ENCODE measurements at places on chromosomes 5 and 9.

DNA sequence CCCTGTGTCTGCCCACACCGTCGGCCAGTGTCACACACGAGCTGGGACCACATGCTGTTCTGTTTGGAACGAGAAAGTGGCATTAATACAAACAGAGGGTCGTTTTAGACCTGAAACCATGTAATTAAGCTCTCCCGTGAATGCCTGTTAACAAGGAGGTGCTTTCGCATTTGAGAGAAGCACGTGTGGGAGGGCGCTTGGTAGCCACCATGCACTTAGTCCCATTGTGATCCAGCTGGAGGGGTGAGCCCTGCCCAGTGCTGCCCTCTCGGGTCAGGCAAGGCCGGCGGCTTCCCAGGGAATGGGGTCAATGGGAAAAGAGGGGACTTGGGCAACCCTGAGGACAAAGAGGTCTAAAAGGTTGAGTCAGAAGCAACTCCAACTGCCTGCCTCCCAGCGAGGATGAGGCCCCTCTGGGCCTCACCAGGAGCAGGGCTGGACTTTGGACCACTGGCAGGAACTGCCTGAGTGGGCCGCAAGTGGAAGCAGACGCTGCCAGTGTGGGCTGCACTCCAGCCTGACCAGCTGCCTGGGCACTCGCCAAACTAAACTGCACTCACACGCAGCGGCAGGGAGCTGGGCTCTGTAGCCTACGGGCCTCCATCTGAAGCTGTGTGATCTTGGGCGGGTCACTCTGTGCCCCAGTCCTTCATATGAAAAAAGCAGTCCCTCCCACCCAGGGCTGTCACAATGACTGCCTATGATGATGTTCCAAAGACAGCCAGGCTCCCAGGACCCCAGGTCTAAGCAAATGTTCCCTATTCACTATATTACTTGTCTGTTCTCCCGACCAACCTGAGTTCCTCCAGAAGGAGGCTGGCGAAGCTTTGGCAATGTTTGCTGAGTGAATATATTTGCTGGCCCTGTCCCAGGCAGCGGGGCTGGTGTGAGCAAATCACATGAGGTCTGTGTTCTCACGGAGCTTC is 195.7 kb downstream of the CDK5RAP2 start:
- DNase-seq = peak; percentile 33

DNA sequence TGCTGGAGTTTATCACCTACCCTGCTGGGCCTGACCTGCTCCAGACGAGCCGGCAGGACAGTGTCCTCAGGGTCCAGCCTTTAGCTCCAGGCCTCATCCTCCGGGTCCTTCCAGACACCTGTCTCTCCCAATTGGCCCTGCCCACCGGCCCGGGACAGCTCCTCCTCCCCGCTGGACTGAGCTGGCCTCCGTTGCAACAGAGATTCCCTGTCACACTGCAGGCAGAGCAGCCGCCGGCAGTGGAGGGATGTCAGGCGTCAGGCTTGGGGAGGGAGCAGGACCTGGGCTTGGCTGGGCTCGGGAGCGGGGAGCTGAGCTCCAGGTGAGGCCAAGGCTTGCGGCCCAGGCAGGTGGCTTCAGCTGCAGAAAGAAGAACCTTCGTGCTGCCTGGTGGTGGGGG is 1.7 kb downstream of the KCNT1 start:
- DNase-seq = no peak

DNA sequence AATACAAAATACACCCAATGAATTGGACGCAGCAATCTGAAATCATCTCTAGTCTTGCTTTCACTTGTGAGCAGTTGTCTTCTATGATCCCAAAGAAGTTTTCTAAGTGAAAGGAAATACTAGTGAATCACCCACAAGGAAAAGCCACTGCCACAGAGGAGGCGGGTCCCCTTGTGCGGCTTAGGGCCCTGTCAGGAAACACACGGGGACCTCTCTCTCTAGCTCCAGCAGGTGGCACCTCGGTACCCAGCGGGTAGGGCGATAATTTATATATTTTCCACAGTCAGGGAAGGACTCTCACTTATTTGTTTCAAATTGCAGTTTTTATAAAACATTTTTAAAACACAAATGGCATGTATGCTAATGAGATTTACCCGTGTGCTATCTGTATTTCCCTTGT is 417.1 kb downstream of the KDM4C start:
- no peak for DNase-seq

GRCh38 chr9:132485393-132485792 is 75.4 kb downstream of the CFAP77 start:
- DNase-seq = peak; percentile 36

DNA sequence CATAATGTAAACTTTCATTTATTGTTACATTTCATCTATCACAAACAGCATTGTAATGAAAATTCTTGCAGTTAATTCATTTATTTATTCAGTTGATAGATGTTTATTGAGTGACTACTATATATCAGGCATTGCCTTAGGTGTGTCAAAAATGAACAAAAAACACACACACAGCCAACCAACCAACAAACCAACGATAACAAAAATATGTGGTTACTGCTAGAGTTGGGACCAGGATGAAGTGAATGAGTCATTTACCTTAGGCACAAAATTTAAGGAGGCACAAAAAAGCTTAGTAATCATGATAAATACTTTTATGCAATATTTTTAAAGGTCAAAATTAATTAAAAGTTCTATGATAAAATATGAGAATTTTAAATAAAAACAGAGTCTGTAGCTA is 223.4 kb downstream of the CSNK1G3 start:
- no peak for DNase-seq

GRCh38 chr5:76165711-76166374 is 82.7 kb downstream of the SV2C start:
- DNase-seq = no peak

DNA sequence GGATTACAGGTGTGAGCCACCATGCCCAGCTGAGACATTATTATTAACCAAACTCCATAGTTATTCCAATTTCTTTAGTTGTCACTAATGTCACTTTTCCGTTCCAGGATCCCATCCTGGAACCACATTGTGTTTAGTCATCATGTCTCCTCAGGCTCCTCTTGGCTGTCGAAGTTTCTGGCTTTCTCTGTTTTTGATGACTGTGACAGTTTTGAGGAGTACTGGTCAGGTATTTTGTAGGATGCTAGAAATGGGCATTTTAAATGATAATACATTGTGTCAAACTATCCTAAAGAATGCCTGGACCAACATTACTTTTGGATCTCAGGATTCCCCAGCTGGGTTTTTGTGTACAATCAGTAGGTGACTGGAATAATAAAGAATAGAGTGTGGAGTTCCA is 19.8 kb upstream of the NEUROG1 start:
- no peak for DNase-seq
